ENCODE measurements at places on chromosomes 2 and 18.

GRCh38 chr2:218296847-218297246, 4.5 kb upstream of the TMBIM1 start:
- no peak for DNase-seq

GRCh38 chr2:25165992-25166875, 2.1 kb downstream of the POMC start:
- peak; percentile 5 for DNase-seq

DNA sequence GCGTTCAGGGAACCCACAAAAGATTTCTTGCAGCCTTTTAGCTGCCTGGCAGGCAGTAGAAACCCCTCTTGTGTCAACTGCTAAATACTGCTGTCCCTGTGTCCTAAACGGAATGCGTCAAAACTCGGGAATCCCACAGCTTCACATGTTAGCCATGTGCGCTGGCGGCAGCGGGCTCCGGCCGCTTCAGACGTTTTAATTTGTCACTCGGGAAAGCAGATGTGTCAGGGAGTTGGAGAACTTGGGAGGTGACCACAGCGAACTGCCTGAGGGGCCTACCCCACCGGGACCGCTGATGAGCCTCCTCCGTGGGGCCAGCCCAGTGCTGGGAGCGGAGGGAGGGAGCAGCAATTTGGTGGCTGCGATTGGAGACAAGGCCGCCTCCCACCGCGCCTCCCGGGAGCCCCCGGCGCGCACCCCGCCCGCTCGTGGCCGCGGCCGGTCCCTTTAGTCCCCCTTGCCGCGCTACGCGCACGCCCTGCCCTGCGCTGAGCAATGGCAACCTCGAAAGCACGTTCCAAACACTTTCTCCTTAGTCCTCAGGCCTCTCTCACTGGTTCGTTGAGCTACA, 146.1 kb upstream of the SATB2 start:
- DNase-seq = no peak

- DNase-seq = no peak
Measured at GRCh38 chr2:86193901-86194567, 1.2 kb downstream of the IMMT start.

DNA sequence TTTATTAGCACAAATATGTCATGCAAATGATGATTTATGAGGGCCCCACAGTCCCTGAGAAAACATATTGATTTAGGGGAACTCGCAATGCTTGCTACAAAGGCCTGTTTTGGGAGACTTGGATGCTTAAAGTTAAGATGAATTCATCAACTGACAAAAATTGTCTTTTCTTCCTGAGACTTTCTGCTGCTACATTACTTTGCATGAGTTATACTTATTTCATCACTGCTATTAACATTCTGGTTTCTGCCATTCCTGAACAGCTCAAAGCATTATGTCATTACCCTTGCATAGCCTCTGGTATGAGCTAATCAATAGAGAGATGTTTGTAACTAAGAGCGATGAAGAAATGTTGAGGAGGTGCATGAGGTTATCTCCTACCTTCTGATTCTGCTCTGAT, 74.4 kb downstream of the SOX11 start:
- no peak for DNase-seq

- no peak for DNase-seq
Measured at GRCh38 chr2:26582890-26583289, 58.3 kb downstream of the CIB4 start.

- no peak for DNase-seq
Measured at GRCh38 chr2:143124445-143124844, 4.8 kb upstream of the ARHGAP15 start.

- DNase-seq = peak; percentile 65
Measured at GRCh38 chr18:9334329-9334972, at the start of gene TWSG1. TWSG1 (plus strand) TSS chr18:9334773; CDS start chr18:9337230, 2,457 bp downstream.

DNA sequence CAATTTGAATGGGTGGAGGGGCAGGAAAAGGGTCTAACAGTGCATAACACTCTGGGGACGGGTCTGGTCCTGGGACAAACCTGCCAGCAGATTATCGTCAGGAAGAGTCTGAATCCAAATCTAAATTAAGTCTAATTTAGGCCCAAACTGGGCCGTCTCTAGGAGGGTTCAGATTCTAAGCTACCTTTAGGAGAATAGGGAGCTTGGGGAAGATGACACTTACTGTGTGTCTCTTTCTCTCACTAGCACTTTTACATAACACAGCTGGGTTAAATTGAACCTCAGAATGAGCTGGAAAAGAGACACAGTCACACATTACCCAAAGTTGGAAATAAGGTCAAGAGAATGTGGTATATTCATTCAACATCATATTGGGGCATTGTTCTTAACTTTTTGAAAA, 228.8 kb downstream of the KCNH7 start:
- DNase-seq = no peak

DNA sequence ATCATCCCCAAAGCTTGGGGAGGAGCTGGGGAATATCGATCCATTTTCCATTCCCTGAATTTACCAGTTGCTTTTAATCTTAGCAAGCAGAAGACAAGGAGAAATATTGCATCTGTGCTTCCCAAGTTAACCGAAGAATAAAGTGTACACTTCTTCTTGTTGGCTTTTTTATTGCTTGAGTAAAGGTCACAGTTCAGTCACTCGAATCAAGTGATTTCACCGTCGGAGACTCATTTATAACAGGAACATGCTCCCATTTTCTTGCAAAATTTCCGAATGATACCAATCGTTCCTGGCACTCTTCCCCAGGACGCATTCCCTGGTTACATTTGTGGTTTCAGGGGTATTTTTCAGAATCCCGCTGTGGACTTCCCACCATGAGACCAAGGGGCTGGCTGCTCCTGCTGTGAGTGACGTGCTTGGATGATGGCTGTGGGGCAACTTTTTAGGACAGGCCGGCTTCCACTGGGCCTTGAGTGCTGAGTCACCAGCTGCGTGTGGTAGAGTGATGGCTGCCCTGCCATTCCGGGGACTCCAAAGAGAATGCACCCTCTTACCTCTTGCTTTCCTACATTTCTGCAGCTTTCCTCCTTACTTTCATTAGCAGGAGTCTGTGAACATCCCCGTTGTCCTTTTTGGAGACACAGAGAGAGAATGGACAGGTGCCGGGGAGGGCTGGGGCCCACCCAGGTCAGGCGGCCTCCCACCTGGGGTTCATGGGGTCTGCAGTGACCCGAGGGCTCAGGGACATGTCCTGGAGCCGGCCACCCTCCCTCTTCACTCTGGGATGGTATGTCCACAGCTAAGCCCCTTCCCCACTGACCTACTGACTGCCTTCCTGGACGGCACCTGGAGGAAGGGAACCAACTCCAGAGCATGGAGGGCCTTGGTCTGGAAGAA, 60.7 kb upstream of the HDAC4 start:
- DNase-seq = no peak

DNA sequence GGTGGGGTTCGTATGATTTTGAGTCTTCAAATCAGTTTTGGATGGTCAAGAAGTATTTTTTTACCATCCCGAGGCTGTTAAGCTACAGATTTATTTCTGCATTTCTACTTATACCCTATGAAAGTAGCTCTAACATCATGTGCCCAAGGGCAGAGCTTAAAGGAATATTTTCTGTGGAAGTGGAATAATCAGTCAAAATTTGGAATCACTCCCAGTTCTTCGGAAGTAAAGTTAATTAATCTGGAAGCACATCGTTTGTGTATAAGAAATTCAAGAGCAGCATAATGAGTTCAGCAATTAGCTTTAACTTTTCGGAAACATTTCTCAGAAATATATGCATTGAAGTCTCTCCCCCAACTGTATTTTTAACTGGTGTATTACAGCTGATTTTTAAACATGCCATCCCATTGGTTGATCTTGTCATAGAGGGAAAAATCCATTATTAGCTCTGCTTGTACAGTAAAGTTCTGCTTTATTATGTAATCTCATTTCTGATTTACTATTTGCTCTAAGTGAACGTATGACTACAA, 510.1 kb downstream of the DCC start:
- DNase-seq = no peak

- no peak for DNase-seq
Measured at GRCh38 chr2:29898999-29899398, 22.4 kb downstream of the ALK start.

DNA sequence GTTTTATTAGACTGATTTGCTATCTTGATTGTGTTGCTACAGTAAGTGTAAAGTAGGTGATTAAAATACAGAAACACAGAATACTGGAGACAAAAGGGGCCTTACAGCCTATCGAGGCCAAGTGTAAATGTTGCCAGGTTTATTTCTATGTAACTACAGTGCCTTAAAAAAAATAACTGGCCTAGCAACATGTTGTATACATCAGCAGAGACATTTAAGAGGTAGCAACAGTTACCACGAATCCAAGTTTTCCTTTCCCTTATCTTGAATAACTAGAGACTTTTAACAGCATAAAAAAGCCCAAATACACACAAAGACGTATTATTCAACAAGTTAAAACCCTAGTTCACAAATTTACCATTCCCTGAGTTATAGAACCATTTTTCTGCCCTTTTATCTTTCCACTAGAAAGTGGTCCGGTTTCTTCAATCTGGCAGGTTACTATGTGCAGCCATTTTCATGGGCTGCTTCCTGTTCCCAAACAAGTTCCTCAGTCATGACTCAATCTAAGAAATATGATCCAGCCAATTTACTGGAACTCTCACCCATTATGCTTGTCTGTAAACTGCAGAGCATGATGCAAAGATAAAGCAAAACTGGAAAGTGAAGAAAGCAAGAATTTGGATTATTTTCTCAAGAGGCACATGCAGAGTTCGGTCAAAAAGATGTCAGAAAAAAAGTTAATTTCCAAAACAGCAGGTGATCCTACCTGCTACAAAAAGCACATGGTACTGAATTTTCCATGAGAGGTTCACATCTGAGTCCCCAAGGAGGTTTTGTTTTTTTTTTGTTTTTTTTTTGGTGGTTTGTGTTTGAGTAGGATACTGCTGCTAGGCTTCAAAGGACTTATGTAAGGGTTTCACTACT, 22.2 kb downstream of the NFE2L2 start:
- no peak for DNase-seq

DNA sequence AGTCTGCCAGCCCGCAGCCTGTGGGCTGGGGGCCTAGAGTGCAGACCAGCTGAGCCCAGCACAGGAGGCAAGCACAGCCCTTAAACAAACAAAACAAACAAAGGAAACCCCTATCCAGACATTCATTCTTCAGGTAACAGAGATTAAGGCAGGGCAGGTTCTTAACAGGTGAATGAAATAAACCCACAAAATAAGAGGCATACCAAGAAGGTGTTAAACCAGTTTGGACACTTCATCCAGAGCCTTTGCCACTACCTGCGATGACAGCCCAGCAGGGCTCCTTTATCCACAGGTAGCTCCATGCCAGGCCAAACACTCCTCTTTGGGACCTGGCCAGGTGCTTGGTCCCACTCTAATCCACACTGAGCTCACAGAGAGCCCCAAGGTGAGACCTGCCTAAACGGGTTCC, 209.7 kb upstream of the SIX2 start:
- no peak for DNase-seq

DNA sequence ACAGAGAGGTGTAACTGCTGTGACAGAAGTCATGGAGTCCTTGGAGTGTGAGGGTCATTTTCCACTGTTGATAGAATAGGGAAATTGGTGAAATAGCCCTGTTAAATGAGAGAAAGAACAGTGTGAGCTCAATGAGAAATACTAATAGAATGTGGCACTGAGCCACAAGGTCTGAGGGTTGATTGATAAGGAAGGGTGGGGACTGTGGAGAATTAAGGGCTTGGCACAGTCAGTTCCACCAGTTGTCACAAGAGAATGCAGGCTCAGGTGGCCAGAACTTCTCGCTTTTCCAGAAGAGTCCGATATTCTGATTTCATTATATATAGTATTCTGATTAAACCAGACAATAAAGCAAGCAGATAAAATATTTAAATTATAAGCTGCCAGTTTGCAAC, 9.1 kb upstream of the IL1RN start:
- DNase-seq = no peak

DNA sequence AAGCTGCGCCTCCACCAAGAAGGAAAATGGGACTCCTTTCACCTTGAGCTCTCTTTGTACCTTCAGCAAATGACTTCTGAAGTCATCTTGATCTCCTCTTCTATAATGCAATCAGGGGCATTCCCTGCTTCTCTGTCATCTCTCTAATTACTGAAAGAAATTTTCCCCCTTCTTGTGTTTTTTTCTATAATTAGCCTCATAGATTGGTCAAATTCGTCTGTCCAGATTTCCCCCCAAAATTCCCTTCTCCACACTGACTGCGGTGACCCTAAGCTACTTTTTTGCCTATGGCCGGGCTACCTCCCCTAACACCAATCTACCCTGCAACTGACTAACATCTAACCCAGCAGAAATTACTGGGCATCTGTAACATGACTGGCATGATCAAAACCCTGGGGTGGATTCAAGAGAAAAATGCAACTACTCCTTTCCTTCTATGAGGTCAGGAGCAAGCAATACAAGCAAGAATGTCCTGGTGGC, 168.6 kb downstream of the BCL2 start:
- no peak for DNase-seq

GRCh38 chr18:31269566-31269965, 48.4 kb upstream of the DSG1 start:
- no peak for DNase-seq

DNA sequence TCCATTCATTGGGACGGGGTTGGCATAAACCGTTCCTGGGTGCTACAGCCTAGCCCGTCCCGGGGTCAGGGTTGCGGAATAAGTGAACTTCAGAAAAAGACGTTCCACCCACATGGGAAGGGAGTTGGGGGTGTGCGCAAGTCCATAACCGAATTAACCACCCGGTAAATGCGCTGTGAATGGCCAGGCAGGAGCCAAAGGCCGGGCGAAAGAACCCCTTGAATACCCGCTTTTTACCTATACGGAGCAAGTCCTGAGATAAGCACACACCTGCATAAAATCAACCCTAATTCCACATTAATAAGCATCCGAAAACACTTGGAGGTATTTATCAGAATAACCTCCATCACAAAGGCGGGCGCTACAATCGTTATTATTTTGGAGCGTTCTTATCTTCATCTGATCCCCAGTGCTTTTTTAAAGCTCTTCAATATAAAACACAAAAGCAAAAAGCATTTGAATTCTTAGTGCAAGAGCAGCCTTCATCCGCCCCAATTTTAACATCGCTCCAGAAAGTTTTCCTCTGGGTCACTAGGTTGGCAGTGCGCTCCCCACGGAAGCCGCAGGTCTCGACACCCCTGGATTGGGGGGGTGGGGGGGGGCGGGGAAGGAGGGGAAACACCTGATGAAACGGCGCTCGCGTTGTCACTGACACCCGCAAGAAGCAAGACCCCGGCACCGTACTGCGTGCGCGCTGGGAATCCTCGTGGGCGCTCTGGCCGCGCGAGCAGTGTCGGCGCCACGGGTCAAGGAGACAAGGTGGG, 1.2 kb downstream of the SATB2 start:
- no peak for DNase-seq

DNA sequence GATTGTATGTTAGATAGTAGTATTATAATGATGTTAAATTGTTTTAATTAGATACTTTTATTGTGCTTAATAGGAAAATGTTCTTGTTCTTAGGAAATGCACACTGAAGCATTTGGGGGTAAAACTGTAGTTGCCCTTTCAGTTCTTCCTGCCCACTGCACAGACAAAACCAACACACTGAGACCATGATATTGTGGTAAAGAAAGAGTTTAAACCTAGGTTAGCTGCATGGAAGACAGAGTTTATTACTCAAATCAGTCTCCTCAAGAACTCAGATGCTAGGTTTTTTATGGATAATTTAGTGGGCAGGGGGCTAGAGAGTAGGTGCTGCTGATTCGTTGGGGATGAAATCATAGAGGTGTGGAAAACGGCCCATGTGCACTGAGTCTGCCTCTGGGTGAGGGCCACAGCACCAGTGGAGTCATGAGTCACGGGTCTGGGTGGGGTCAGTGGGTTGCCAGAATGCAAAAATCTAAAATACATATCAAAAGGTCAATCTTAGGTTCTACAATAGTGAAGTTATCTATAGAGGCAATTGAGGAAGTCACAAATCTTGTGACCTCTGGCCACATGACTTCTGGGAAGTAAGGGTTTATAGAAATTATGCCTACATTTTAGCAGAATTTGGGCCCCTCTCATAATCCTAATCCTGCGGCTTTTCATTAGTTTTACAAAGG, 283.4 kb upstream of the FBXO11 start:
- DNase-seq = no peak

Data from esophagus squamous epithelium (tissue), 5 donors.